ENCODE measurements at places on chromosomes 1 and 21.

- DNase-seq: no peak
Measured at GRCh38 chr1:160907976-160908375, 23.0 kb upstream of the ITLN1 start.

- no peak for DNase-seq
Measured at GRCh38 chr1:76426606-76427005, 352.1 kb downstream of the ST6GALNAC3 start.

GRCh38 chr1:85356130-85356529, 79.7 kb upstream of the BCL10 start:
- no peak for DNase-seq

- DNase-seq: no peak
Measured at GRCh38 chr1:155219592-155220031, 11.1 kb downstream of the MTX1 start.

DNA sequence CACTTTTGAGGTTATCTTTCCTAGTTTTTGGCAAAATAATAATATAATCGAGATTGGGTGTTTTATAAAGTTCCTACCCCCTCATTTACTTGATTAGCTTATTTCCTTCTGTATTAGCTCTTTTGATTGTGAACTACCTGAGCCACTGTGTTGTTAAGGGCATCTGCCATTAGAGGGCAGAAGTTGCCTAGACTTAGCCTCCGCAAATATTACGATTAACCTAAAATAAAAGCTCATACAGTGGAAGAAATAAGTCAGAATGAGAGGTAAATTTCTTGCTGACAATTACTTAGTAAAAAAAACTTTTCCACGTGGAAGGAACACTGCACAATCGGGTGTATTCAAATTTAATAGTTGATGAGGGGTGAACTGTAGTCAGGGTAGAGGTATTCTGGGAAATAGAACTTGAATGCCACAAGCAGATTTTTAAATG, 2.3 kb downstream of the H3-3A start:
- DNase-seq: peak; percentile 24

- no peak for DNase-seq
Measured at GRCh38 chr21:35987475-35987874, 72.9 kb downstream of the SETD4 start.

DNA sequence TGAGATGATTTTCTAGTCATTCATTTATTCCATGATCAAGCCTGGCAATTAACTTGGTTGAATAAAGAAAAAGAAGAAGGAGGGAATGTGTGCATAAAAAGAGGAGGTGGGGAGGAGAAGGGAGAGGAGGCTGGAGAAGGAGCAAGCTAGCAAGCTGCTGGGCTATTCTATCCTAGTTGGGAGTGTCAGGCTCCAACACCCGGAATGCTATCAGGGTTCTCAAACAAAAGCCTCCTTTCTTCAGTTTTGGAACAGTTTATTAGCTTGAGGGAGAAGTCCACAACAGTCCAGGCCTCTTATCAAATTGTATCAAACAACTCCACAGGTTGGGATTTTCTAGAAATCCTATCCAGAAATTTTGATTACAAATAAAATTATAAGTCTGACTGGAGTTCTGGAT, 80.0 kb downstream of the BCAR3 start:
- no peak for DNase-seq

- DNase-seq: no peak
Measured at GRCh38 chr1:54413295-54413694, 7.1 kb upstream of the SSBP3 start.

DNA sequence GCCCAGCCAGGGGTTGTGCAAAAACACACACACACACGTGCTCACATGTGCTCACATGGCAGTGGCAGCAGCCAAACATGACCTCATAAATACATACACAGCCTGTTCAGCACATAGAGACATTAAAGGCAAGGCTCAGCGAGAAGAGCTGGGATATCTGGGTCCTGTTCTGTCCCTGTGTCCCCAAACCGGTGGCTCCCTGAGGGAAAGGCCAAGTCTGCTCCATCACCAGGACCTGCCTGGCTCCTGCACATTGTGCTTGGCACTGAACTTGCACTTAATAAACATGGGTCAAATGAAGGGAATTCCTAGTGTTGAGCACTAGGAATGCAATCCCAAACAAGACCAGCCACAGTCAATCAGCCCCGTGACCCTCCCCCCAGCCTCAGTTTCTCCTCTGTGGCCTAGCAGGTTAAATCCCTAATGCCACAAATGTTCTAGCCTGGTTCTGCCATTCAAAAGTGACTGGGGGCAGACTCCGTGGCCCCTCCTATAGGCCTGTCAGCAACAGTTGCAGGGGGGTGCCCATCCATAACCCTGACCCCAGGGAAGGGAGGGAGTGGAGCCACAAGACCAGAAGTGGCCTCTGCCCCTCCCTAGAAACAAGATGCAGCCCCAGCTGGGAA, 160.9 kb upstream of the VAMP3 start:
- no peak for DNase-seq

DNA sequence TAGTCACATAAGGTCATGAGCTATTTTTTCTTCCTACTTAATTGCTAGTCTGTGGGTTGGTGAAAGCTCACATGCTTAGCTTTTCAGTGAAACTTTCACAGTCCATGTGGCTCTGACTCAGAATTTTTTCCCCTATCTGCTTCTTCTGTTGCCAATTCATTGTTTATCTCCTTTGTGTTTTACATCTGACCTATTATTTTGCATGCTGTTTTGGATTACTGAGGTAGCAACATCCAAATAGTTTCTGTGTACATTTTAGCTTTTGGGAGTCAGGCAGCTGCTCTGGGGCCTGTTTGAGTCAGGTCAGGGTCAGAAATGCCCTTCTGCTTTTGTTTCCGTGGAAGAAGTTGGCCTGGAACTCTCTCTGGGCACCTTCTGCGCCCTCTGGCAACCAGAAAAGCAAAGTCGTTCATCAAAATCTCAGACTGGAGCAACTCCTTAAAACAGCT, 40.0 kb downstream of the ROR1 start:
- no peak for DNase-seq

DNA sequence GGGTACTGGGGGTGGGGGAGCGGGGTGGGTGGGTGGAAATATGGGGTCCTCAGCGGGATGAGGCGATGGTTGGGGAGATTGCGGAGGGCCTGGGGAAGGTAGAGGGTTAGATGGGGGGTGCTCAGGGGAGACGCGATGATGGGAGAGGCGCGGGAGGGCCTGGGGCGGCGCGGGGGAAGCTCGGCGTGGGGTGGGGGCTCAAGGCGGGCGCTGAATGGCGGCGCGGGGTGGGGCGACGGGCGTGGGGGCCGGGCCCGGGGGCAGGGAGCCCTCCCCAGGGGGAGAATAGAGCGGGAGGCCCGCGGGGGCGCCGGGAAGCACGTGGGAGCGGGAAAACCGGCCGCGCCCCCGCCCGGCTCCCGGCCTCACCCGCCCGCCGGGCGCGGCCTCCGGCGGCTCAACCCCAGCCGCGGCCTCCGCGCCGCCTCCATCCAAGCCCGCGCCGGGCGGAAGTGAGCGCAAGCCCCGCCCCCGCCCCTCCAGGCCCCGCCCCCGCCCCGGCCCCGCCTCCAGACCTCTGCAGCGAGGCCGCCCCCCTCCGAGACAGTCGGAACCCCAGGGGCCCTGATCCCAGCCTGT, at the start of gene FAAP20:
Gene FAAP20 (minus strand): TSS at position 454 of the 579 bp plus-strand sequence. CDS start 23 bp downstream, at position 431.
- DNase-seq: no peak

- DNase-seq: no peak
Measured at GRCh38 chr1:41652384-41653265, 168.1 kb upstream of the EDN2 start.

GRCh38 chr1:175307160-175307559, 114.6 kb upstream of the KIAA0040 start:
- peak; percentile 37 for DNase-seq

DNA sequence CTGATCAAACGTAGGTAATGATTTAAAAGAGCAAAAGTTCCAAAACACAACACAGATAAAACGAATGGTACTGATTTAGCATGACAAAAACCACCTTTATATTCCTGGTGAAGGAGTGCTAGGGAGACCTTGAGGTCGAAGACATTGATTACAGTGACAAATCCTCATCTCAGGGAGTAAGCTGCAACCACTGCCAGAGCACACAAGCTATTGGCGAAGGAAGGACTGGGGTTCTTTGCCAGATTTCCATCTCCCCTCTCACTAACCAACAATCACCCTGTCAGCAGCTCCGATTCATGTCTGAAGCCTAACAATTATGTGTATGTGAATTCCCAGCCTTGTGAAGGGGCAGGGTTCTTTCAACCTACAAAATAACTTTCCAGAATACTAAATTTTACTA, 40.2 kb upstream of the DMRTB1 start:
- no peak for DNase-seq

DNA sequence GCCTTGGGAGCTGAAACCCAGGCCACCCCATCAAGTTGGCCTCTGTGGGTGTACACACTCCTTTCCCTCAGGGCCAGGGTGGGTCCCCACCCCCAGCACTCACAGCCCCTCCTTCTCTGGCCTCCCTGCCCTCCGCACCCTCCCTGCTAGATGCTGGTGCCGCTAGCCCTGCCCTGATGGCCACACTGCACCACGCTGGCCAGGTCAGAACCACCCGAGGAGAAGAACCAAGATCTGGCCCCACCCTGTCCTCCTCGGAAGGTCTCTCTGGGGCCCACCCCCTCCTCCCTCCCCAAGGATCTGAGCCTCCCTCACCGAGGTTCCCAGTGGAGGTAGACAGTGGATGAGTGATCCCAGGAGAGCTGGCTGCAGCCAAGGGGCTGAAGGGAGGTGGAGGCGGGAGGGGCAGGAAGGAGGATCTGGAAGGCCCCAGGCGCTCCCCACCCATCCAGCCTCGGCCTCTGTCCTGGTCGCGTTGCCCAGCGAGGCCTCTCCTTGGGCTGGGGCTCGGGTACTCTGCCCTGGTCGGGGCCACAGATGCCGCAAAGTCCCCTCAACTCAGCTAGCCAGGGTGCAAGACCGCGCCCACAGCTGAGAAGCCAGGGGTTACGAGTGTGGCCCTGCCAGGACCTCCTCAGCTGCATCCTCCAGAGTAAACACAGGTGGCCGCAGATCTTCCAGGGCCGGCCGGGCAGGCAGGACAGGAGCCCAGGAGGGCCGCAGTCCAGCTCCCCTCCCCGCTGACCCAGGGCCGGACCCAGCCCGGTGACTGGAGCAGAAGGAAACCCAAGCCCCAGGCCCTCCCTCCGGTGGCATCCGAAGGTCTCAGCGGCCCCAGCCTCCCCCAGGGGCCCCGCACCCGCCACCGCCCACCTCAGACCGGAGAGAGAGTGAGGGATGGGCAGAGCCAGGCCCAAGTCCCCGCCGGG, 5.2 kb downstream of the B3GALT6 start:
- no peak for DNase-seq

- DNase-seq: peak; percentile 91
Measured at GRCh38 chr1:160097911-160098851, at the start of gene IGSF8. TSS of gene IGSF8 (minus strand) at chr1:160098619. CDS start at chr1:160098472, 147 bp downstream.

DNA sequence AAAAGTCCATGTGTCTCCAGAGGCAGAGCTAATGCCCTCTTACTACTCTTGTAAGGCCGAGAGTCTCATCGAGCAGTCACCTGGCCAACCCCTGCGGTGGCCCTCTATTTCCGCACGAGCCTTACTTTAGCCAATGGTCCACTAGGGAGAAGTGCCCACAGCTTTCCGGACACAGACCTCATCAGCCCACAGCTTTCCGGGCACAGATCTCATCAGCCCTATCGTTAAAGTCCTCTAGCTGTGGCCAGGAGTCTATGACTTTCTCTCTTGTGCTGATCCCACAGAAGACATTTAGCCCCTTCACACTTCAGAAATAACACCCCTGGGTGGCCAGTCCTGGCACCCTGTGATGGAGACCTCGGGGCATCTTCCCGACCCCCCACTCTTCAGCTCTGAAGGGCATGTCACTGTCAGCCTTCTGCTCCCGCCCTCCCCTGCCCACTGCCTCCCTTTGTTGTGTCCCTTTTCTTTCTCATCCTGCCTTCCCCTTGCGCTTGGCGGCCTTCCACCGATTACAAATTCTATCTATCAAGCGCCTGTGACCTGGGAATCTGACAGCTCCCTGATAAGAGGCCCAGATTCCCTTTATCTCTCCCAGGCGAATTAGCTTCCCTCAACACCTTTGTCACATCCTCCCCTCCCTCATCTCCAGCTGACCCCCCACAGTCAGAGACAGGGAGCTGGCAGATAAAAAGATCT, 161.0 kb downstream of the PLXNA2 start:
- no peak for DNase-seq

DNA sequence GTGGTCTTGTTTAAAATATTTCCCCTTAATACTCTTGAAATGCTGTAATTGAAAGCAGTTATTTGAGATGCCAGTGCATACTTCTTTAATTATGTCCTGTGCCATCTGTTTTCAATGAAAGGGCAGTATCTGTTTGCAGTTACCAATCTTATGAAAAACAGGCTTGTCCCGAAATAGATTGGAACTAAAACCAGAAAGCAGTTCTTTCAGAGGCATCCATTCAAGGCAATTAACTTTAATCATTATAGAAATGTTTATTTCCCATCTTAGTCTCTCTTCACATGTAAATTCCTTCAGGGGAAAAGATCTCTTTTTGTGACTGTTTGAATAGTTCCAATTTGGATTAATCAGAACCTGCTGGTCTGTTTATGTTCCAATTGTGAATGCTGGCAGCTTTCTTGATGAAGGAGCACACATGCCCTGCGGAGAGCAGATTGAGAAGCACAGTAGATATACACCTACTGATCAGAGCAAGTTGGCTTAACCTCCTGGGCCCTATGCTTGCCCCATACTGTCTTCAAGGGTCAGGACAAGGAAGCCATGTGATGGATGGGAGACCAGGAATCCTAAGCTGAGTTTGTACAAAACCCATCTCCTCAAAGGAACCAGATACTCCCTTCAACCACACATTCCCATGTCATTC, 41.6 kb upstream of the MROH9 start:
- no peak for DNase-seq

DNA sequence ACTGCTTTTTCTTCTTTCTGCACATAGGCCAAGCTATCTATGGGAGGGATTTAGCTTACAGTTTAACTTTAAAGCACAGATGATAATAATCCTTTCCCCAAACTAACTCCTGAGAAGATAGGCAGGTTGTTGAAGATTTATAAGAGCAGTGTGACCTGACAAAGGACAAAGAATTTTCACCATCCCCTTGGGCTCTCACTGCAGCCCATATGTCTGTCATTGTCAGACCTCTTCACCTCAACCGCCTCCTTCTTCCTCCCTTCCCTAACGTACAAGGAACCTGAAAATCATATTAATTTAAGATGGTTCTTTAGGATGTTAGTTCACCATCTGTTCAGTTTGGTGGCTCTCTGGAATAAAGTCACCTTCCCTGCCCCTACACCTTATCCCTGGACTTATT, 5.0 kb downstream of the RNU1-2 start:
- DNase-seq: no peak

DNA sequence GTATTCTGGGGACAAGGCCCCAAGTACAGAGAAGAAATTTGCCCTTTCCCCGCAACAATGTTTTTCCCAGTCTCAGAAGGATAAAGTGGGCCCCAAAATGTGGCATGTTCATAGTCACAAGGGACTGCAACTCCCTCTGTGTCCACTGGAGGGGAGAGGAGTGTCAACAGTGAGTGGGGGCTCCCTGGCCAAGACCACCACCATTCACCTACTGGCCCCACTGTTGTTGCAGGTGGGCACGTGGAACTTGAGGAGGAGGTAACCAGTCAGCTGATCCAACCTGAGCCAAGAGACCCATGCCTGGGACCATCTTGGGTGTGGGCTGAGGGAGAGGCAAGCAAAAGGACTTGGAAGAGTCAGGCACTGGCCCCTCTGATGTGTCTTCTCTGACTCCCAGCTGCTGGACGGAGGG, 777 bp downstream of the NUDT17 start:
- peak; percentile 55 for DNase-seq

All from GM06990 (cell line).